ENCODE measurements at places on chromosomes 7 and 10.

DNA sequence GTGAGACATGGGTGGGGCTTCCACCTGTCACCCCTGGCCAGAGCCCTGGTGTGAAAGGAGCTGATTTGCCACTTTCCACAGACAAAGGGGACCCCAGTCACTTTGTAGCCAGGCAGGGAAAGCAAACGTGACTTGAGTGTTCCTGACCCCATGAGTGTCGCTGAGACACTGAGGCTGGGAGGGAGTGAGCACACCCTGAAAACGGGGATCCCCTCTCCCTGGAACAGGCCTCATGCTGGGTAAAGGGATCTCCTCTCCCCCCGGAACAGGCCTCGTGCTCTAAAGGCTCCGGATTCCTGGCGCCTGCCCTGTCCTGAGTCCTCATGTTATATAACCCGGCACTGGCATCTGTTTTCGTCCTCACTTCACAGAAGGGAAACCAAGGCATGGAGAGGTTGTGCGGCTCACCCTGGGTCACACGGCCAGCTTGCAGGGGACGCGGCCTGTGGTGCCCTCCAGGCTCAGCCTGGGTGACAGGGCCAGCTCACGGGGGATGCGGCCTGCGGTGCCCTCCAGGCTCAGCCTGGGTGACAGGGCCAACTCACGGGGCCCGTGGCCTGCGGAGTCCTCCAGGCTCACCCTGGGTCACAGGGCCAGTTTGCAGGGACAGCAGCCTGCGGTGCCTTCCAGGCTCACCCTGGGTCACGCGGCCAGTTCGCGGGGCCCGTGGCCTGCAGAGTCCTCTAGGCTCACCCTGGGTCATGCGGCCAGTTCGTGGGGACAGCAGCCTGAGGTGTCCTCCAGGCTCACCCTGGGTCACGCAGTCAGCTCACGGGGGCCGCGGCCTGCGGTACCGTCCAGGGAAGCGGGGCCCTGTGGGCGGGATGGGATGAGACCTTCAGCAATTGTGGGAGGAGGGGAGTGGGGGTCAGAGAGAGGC, 104.7 kb downstream of the PDGFA start:
- DNase-seq: no peak

- no peak for DNase-seq
Observed at GRCh38 chr7:47827871-47828270, 120.4 kb downstream of the PKD1L1 start.

- DNase-seq: no peak
Observed at GRCh38 chr10:34187201-34187600, 627.9 kb downstream of the PARD3 start.

GRCh38 chr10:4062072-4062471, 277.1 kb upstream of the KLF6 start:
- DNase-seq: no peak

DNA sequence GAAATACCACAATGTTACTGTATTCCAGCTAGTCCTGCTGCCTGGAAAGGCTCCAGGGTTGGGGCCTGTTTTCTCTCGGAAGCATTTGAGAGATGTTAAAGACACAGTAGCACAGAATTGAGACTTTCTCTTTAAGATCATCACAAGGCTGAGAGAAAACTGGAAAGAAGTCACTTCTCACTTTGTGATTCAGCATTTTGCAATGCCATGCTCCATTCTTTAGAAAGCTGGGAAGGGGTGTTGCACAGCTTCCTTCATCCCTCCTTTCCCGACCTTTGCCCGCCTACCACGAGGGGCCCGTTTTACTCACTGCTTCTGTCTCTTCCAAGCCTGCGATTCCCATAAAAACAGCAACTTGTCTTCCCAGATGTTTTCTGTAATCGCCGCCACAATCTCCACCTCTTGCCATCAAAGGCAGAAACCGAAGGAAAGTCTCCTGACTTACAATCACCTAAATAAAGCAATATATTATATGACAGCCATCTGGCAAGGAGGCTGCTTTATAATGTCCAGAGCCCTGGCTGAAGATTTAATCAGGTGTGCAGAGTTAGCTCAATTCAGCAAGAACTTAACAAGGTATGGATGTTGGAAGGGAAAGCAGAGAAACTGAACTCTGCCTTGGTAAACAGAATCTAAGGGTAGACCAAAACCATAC, 18.9 kb downstream of the NOD1 start:
- peak; percentile 89 for DNase-seq

All from uterus (tissue), 4 donors.